CD4-positive, alpha-beta T cell treated with Interleukin-15 for 4 hours (primary cell): ENCODE measurements at places on chromosomes 1 and 21.

DNA sequence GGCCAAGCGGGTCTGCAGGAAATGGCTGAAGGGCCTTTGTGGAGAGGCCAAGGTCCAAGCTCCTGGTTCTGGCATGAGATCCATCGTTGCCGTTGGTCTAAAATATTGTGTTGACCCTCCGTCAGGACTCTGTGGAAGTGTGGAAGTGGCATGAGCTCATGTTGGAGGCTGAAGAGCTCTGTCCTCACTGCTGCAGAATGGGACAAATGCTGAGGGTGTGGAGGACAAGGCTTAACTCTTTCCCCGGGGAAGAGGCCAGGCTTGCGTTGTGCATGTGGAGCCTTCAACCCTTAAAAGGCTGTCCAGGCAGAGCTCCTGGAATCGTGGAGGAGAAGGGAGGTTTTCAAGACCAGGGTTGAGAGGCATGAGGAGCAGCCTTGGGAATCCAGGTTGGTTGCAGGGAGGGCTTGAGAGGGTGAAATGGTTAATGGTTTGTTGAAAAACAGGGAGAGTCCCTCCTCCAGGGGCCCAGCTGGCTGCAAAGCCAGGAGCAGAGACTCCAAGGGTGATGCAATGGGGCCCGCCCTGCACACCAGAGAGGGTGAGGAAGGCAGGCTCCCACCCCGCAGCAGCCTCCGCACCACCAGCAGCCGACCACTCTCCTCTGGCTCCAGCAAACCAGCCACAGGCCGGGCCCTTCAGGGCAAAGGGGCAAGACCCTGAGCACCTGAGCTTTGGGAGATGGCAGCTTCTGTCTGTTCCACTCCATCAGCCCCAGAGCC is 6.7 kb upstream of the AHCYL1 start:
- DNase-seq, result no peak

- no peak for DNase-seq
These were observed 83.9 kb upstream of the SGIP1 start for GRCh38 chr1:66450043-66450514.

GRCh38 chr1:248861616-248862015 is 2.7 kb upstream of the ZNF692 start:
- DNase-seq, result no peak

- DNase-seq, result no peak
These were observed 124.0 kb downstream of the GPATCH2 start for GRCh38 chr1:217506878-217507277.

DNA sequence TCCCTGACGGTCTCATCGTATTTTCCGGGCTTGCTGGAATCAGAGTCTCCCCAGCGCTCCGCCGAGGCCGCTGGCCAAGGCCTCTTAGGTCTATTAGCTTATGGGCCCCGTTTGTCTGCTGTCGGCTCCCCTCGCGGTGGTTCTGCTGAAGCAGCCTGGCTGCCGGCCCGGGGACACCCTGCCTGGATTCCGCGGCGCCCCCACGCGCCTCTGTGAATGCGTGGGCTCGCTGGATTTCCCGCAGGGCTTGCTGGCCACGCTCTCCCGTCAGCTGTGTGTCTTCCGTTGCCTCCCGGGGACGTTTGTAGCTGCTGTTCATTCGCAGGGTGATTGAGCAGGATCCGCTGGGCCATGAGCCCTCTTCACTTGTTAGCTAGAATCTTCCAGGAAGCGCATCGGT is 8.4 kb downstream of the LRRC3 start:
- DNase-seq, result no peak

DNA sequence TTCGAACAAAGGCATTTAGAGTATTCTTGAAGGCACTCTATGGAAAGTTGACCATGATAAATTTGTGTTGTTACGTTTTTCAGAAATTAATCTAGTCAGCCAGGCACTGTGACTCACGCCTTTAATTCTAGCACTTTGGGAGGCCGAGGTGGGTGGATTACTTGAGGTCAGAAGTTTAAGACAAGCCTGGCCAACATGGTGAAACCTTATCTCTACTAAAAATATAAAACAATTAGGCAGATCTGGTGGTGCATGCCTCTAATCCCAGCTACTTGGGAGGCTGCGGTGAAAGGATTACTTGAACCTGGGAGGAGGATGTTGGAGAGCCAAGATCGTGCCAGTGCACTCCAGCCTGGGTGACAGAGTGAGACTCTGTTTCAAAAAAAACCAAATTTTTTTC is 130.6 kb upstream of the BRINP3 start:
- no peak for DNase-seq

- DNase-seq, result no peak
These were observed 22.7 kb downstream of the CLIC6 start for GRCh38 chr21:34691390-34692032.

DNA sequence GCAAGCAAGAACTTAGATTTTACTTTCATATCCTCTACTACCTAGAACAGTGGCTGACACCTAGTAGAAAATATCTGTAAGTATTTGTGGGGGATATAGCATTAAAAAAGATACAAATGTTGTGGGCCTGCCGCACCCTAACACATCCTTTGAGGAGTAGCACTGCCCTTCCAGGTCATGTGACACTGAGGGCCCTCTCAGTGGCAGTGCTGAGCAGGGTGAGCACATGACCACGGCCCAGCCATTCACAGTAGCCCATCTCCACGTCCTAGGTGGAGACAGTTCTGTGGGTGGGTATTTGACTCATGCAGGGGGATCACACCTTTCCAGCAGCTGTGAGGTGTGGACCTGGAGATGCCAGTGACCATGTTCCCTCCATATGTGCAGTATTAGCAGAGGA is 108.9 kb downstream of the OMA1 start:
- no peak for DNase-seq

- no peak for DNase-seq
These were observed 15.6 kb upstream of the NCMAP start for GRCh38 chr1:24540051-24540905.

DNA sequence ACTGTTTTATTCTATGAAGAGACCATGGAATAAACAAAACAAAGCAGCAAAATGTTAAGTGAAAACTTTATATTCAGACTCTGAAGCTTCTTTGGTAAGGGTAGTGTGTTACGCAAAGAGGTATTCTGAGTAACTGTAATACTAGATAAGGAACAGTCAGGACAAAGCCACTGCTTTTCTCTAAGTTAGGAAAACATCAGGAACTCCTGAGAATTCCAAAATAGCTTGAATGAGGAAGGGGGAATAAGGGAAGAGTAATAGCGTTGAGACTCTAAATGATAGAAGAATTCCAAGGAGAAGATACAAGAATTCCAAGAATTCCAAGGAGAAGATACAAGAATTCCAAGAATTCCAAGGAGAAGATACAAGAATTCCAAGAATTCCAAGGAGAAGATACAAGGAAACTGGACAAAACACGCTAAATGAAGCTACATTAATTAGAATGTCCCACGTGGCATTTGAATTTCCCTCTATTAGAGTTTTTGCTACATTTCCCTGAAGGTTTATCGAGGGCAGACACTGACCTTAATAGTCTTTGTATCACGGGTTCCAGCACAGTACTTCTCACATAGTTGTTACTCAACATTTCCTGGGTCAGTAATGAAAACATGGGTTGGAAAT is 71.5 kb downstream of the SMYD3 start:
- no peak for DNase-seq

GRCh38 chr1:41373373-41373772 is 12.1 kb downstream of the FOXO6 start:
- DNase-seq, result no peak

DNA sequence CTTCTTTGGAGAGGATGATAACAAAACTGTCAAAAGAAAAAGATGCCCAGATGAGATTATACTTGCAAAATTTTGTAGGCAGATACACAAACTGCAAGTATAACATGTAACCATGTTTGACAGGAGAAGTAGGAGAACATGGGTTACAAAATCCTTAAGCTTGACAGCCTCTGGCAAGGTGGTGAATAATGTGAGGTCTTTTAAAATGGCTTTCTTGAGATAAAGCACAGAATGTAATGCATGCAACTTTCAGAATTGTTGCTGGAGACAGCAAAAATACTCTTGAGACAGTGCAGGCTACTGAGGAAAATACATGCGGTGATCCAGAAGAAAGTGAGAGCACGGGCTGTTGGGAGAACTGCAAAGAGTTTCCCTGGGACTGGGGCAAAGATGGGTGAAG is 24.7 kb downstream of the DNAJC6 start:
- DNase-seq, result no peak

DNA sequence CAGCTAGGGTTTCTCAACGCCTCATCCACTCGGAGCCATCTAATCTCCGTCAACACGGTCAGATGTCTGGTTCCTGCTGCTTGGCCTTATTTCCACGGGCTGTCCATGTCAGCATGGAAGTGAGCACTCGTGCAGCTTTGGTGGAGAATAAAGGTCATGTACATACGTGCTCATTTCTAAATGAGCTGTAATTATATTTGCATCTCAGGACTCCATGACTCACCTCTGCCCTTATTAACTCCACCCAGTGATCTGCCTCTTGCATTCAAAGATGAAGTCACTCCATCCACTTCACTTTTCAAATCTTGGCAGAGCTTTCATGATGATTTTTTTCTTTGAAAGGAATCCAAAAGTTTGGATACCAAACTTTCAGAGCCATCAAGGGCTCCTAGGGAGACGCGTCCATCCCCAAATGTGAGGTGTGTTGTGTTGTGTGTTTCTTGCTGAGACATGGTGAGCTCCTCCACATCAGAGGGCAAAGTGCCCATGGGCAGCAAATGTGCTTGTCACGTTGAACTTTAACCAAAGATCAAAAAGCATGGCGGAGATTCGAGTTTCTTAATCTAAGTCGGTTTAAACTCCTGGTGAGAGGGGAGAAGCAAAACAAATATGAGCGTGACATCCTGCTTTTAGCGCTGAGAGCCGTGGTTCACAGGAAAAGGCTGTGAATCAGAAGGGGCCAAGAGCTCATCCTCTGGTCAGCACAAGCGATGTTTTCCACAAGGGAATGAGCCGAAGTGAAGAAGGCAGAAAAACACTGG is 68.6 kb upstream of the ERRFI1 start:
- DNase-seq, result no peak

- DNase-seq, result no peak
These were observed 178.8 kb upstream of the ARHGEF16 start for GRCh38 chr1:3275471-3276340.

DNA sequence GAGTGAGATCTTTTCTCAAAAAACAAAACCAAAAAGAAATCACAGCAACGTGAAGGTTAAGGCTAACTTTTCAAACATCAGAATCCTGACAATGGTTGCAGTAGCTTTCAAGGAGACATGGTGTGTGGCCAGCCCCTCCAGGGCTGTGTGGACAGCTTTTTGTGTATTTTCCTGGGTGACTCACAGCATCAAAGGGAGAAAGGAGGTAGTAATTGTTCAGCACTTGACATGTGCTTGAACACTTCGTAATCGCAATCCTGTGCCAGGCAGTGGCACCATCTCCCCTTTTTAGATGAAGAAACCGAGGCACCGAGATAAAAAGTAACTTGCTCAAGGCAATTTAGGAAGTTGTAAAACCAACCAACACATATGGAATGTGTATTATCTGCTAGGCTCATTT is 10.3 kb downstream of the NBL1 start:
- DNase-seq, result no peak

DNA sequence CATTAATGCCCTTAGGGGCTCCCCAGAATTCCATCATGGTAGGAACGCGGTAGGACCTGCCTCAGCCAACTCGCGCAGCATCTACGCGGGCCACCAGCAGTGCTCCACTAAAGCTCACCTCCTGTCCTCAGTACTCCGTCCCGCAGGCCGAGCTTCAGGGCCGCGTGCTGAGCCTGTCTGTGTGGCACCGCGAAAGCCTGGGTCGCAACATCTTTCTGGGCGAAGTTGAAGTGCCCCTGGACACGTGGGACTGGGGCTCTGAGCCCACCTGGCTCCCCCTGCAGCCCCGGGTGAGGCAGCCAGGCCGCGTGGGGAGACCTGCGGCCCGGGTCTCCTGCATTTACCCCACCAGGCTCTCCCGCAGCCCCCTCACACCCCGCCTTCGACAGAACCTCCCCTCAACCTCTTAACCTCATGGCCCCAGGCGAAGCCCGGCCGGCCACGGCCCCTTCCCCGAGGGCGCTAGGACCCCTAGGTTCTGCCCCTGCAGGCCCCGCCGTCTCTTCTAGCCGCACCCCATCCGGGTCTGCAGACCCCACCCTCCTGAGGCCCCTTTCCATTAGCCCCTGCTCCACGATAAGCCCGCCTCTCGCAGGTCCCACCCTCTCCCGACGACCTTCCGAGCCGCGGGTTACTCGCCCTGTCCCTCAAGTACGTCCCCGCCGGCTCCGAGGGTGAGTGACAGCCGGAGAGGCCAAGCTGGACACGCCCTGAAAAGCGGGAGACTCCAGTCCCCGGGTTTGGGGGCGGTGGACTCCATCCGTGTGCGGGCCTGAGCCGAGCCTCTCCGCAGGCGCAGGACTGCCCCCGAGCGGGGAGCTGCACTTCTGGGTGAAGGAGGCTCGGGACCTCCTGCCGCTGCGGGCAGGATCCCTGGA is 9.1 kb downstream of the SYTL1 start:
- DNase-seq, result no peak

DNA sequence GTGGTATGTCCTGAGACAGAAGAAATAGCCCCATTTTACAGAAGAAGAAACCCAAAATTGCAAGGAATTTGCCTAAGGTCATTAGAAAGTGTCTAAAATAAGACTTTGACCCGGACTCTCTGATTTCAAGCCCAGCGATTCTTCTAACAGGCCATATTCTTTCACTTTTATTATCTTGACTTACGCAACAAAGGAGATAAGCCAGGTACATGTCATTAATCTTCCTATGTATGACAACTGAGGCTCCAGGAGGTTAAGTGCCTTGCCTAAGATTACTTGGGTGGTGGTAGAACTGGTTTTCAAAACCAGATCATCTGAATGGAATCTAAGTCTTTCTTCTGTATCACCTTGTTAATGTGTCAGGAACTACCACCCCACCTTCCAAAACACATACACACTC is 124.3 kb downstream of the PBX1 start:
- DNase-seq, result no peak

DNA sequence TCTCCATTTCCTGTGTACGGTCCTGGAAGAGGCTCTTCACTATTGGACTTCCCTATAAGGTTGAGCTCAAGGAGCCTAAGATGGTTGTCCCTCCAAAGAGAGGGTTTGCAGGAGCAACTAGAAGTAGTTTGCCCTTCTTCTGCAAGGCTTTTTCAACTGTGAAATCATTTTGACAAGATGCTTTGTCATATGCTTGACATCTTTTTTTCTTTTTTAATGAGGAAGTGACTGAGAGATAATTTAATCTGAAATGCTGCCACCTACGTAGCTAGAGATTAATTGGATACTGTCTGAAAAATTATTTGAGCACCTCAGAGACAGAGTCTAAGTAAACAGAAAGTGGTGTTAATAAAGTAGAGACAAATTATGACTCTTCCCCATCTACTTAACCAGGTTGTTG is 97.0 kb downstream of the CHRM3 start:
- no peak for DNase-seq

GRCh38 chr1:152983234-152983633 is 647 bp upstream of the SPRR1A start:
- DNase-seq, result no peak
